ENCODE measurements at places on chromosomes 5 and 9. TPM values are rescaled to one million over a fixed set of nuclear protein-coding genes. Genes with fewer than 3 reads are reported as not detected.

DNA sequence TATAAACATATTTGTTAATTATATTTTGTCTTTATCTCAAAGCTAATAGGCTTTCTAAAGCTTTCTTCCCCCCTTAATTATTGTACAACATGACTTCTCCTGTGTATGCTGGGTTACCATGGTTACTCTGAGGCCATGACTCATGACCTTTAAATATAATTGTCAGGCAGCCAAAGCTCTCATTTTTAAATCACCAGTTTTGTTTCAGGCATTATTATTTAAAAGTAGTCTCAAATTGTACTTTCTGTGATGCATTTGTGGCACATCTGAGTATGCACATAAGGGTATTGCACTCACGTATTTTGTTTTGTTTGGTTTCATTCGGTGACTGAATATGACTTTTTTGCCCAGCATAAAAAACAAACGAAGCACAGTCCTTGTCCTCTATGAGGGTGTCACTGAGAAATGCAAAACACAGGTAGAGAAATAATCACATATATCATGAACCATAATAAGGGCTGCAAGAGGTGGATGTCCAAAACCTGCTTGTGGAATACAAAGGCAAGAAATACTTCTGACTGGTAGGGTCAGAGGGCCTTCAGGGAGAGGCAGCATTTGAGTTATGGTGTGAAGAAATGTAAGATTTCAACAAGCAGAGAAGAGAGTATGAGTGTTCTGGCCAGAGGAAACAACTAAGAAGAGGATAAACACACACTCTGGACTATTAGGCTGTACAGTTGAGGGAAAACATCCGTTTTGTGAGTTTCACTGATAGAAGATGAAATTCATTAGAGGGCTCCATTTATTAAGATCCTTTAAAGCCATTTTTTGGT lies 2.1 kb downstream of the CCDC192 start:
- DNase-seq = no peak

- no peak for DNase-seq
Measured at GRCh38 chr5:21807953-21808352, 1045.2 kb downstream of the CDH12 start.

Gene GLT6D1
- total RNA-seq = not detected

DNA sequence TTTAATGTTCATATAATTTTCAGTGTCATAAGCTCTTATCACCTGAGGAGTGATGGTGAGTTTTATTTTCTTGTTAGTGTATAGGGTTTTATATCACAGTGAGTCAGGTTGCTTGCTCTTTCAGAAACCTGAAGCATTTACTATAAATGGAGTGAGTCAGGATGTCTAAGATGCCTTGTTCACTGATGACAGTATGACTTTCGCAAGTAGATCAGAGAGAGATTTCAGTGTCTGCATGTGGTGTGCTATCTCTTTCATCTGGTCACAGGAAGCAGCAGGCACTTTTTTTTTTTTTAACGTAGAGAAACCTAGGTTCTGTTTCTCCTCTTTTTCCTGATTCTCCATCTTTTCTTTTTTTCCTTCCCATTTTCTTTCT lies 237.1 kb downstream of the DMRTA1 start:
- no peak for DNase-seq

Gene FXN
- total RNA-seq = 11.8 TPM

- no peak for DNase-seq
Measured at GRCh38 chr5:167271081-167271480, 1020.4 kb upstream of the WWC1 start.

- DNase-seq = no peak
Measured at GRCh38 chr9:1253064-1253979, 203.2 kb downstream of the DMRT2 start.

Gene FCN1
- 1.7 TPM for total RNA-seq

DNA sequence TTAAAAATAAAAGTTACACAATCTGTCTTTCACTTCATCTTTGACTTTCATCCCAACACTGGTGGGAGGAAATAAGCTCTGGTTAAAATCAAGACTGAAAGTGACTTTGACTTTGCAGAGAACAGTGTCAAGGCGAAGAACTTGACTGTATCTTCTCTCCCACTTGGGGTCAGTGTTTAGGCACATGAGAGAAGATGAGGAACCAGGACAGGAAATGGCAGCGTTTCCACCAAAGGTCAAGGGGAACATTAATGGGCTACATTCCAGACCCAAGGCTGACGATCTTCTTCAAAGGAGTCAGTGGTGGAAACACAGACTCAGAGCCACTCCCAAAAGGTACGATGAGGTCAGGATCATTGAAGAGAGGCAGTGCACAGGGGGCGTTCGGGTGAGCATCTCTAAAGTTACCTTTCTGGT lies 409.5 kb downstream of the ARHGEF28 start:
- no peak for DNase-seq

DNA sequence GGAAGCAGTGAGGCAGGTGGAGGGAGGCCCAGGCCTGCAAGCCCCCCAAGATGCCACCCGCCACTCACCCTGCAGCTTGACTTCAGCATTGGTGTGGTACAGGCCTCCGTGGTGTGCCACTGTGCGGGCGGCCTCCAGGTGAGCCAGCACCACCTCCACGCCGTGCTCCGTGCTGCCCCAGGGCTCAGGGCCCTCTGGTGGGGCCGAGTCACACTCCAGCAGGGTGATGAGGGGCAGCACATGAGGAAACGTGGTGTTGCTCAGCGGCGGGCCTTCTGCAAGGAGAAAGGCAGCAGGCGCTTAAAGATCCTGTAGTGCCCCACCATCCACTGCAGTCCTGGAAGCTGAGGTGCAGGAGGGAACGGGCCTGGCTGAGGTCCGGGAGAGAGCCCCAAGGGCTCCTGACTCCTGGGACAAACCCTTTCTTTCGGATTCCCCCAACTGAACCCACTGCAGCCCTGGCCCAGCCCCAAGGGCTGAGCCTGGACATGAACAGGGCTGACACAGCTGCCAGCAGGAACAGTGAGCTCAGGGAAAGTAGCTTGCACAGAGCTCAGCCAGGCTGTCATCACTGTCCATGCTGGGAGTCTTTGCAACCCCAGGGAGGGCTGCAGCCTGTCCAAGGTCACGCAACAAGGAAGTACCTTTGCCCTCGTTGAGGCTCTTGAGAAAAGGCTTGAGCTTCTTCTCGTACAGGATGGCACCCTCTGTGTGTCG lies 4.7 kb upstream of the TOR2A start:
- DNase-seq = no peak

GRCh38 chr5:115459855-115460341 lies 84.7 kb downstream of the FEM1C start:
- no peak for DNase-seq

- DNase-seq = no peak
Measured at GRCh38 chr5:165627548-165628170, 2122.2 kb downstream of the MAT2B start.

GRCh38 chr5:89282554-89283510 lies 399.8 kb upstream of the MEF2C start:
- no peak for DNase-seq

Gene GHR
- 16.7 TPM for total RNA-seq

Gene CCL27
- not detected for total RNA-seq
